ENCODE measurements at places on chromosomes 6 and 20.

DNA sequence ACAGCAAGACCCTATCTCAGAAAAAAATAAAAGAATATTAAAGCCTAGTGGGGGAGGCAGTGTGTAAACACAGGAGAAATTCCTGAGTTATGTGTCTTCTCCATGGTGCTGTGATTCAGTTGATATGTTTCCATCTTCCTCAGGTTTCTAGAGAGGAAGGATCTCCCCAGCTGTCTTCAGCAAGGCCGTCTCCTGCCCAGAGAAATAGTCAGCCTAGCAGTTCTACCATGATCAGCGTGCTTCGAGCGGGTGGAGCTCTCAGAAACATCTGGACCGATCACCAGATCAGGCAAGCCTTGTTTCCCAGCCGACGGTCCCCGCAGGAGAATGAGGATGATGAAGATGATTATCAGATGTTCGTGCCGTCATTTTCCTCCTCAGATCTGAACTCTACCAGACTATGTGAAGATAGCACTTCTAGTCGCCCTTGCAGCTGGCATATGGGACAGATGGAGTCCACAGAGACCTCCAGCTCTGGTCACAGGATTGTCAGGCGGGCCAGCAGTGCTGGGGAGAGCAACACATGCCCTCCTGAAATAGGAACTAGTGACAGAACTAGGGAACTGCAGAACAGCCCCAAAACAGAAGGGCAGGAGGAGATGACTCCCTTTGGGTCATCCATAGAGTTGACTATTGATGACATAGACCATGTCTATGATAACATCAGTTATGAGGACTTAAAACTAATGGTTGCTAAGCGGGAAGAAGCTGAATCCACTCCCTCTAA, 34.9 kb upstream of the MTHFD1L start:
- DNase-seq, result no peak

DNA sequence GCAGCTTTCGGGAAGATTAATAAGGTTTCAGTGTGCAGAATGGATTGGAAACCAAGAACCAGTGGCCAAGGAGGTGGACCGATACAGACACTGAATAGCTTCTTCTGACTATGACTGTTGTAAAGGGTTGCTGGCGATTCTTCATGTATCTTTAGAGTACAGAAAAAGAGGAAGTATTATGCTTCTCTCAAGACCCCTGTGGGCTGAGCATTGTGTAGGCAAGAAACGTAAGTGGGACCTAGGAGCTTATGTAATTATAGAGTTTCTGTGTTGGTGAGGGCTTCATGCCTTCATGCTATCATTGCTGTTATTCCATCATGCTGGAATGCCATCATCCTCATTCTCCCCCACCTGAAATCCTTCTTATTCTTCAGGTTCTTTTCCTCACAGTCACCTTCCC, 105.4 kb upstream of the AKIRIN2 start:
- DNase-seq, result no peak

- no peak for DNase-seq
These were observed 10.7 kb upstream of the RFX6 start for GRCh38 chr6:116866281-116866871.

GRCh38 chr6:14290041-14290771, 172.6 kb downstream of the CD83 start:
- no peak for DNase-seq

- DNase-seq, result no peak
These were observed 57.7 kb downstream of the RNF217 start for GRCh38 chr6:125019918-125020317.

GRCh38 chr6:165543781-165544180, 119.3 kb downstream of the PDE10A start:
- no peak for DNase-seq

DNA sequence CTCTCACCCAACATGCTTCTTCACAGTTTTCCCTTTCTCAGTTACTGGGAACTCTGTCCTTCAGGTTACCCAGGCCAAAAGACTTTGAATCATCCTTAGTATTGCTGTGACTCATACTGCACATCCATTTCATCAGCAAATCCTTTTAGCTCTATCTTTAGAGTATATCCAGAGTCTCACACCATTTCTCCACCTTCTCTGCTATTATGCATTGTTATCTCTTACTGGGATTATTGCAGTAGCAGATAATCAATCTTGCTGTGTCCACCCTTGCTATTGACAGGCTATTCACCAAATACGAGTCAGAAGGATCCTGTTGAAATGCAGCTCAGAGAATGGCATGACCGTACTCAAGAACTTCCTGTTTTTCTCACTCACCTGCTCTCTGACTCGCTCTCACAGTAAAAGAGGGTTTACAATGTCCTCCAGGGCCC, 57.3 kb downstream of the BCKDHB start:
- DNase-seq, result no peak

GRCh38 chr6:14235653-14236356, 118.2 kb downstream of the CD83 start:
- DNase-seq, result no peak

GRCh38 chr6:42762426-42762859, 16.5 kb upstream of the TBCC start:
- DNase-seq, result no peak

GRCh38 chr6:67501755-67502154, 1133.3 kb upstream of the ADGRB3 start:
- DNase-seq, result no peak

DNA sequence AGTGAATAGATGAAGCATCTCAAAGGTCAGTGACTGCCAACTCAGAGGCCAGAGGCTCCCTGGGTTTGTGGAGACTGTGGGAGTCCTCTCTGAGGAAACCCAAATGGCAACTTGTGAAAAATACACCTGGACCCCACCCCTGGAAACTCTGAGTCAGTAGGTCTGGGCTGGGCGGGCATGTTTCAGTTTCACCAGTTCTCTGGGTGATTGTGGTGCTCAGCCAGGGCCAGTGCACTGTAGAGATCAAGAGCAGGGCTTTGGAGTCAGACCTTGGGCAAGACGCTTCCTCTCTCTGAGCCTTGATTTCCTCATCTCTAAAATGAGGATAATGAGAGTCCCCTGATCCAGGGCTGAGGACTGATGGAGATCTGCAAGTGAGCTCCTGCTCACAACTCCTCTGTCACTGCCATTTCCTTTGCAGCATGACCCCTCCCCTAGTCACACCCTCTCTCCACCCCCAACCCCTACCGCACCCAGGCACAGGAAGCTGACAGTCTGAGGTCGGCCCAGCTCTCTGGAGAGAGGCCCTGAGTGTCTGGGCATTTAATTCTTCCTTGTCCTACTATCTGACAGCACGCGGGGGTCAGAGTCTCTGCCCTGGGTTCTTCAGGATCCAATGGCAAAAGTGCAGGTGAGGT, 5.1 kb downstream of the DEF6 start:
- DNase-seq, result peak; percentile 29

DNA sequence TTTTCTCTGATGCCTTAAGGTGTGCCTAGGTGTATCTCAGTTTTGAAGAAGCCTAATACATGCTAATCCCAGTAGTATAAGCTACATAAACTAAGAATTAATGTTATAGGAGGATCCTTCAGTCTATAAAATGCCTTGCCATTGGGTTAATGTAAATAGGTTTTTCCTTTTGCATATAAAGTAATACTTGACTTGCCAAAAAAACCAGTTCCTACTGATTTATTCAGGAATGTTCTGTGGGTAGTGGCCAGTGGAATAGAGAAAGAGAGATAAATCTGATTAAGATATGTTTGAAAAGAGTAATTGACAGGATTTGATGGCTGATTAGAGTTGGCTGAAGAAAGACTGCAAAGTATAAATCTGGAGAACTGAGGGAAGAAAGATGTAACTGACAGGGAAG, 273.4 kb downstream of the ZFAND3 start:
- no peak for DNase-seq

DNA sequence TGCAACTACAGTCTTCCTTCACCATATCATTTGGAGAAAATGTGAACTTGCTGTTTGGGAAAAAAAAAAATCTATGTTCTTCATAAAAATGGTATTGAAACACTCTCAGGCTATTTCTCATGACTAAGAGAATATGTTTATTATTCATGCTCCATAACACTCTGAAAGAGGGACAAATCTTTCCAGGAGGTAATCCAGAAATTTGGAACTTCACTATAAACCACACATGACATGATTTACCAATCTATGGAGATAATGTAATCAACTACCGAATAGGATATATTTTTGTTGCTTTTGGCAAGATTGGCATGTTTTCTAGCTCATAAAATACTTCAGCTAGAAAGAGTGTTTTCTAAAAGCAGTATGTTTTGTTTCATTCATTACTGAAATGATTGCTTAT, 56.3 kb downstream of the THEMIS start:
- no peak for DNase-seq

- DNase-seq, result no peak
These were observed 131.8 kb downstream of the UNC5CL start for GRCh38 chr6:40907198-40907701.

GRCh38 chr6:149140137-149140909, 177.2 kb upstream of the TAB2 start:
- DNase-seq, result no peak

DNA sequence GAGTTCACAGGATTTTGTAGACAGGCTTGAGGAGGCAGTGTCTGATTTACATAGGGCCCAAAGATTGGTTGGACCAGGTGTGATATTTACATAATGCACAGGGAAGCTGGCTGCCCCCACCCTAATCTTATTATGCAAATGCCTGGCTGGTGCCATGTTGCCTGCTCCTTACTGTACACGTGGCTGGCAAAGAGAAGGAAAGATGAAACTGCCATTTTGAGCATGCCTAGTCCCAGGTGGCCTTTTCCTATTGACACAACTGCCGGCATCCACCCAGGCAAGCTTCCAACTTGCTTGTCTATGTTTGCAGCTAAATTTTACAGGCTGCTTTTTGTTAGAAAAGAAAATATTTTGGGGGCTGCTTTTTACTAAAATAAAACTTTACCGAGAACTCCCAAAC, 174.6 kb downstream of the LMBRD1 start:
- no peak for DNase-seq

DNA sequence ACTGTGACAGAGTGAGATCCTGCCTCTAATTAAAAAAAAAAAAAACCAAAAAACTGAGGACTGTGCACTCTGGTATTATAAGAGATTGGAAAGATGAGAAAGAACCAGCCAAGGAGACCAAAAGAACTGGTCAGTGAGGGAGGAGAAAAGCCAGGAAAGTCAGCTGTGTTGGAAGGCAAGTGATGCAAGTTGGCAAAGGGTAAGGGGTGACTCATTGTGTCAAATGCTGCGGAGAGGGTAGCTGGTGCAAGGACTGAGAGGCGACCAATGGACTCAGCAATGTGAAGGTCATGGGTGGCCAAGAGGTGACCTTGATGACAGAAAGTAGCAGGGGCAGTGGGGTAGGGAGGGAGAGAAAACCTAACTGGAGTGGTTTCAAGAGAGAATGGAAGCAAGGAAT, 27.4 kb upstream of the LRRN4 start:
- DNase-seq, result no peak

DNA sequence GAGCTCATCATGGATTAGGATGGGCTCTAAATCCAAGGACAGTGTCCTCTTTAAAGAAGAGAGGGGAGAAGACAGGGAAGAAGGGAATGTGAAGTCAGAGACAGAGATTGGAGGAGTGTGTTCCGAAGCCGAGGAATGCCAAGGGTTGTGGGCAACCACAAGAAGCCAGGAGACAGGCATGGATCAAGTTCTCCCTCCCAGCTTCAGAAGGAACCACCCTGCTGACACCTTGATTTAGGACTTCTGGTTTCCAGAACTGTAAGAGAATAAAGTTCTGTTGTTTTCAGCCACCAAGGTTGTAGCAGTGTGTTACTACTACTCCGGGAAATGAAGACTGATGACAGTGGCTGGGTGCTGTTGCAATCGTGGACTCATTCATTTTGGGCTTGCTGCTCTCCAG, 120.1 kb downstream of the RPS12 start:
- DNase-seq, result no peak

- DNase-seq, result peak; percentile 30
These were observed 115.6 kb downstream of the TMEM170B start for GRCh38 chr6:11653028-11653583.

DNA sequence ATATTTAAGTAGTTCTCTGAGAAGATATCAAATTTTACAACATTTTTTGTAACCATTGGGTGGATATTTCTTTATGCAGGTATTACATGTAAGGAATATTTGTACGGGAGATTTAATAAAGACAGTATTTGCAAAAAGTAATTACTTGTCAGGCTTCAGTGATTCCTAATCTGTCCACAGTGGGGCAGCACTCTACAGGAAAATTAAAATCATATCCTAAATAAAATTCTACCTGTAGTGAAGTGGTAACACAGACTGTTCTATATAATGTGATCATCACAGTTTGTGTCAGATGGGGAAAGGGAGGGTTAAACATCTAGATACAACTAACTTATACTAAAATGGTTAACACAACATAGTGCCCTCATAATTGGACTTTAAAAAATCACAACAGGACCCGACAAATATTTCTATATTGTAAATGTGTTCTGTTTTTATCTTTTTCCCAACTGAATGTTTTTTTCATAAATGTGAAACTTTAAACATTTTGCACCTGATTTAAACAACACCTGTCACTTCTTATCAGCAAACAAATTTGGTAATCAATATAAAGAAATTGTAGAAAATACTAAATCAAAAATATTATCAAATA, 145.6 kb upstream of the MANEA start:
- peak; percentile 22 for DNase-seq

DNA sequence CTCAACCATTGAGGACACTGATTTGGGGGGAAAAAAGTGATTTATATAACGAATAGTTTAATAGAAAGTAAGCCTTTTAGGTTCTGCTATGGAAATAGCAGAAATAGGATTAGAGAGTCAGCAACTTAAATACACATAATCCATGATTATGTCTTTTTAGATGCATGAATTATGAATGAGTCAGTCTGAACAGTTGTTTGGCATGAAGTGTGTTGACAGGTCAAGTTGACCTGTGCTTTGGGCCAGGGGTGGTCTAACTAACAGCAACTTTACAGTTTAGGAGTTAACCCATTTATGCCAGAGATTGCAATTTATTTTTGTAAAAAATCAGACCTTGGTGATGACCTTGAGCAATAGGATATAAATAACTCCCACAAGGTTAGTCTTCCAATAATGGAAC, 191.3 kb downstream of the MTFR2 start:
- no peak for DNase-seq

GRCh38 chr20:59820204-59821041, 113.0 kb downstream of the SYCP2 start:
- DNase-seq, result no peak

- DNase-seq, result no peak
These were observed 161.3 kb downstream of the SOX4 start for GRCh38 chr6:21754891-21755290.

GRCh38 chr6:110799189-110799588, 16.1 kb downstream of the CDK19 start:
- DNase-seq, result no peak

GRCh38 chr6:102229271-102229670, 835.8 kb downstream of the GRIK2 start:
- no peak for DNase-seq

DNA sequence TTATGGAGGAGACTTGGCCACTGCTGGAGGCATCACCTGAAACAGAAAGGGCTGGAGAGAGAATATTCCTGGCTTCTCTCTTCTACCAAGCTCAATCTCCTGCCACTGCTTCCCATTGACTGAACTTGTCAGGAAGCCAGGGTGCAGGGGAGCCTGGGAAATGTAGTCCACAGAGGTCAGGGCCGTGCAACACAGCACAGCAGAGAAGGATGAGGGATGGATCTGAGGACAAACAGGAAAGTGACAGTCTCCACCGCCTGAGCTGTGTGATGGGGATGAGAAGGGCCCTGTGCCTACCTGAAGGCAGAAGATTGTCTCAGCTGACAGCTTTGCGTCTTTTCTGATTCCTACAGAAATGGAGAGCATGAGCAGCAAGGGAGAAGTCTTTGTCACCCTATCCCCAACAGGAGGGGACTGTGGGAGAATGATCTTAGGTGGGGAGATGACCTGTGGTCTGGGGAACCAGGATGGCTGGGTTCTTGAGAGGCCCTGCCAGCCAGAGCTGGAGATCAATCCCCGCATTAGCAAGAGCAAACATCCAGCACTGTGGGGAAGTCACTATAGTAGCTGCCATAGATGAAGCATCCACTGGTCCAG, 114.2 kb downstream of the SNX5 start:
- DNase-seq, result peak; percentile 68
